ENCODE measurements at places on chromosomes 1 and 21. TPM values are rescaled to one million over a fixed set of nuclear protein-coding genes. Genes with fewer than 3 reads are reported as not detected.

OR2L5 gene
- total RNA-seq: not detected

PBX1 gene
- 3.5 TPM for total RNA-seq

CDC20 gene
- total RNA-seq: 0.50 TPM

NCF2 gene
- 10.4 TPM for total RNA-seq
